ENCODE measurements at places on chromosomes 6 and 20. TPM values are rescaled to one million over a fixed set of nuclear protein-coding genes. Genes with fewer than 3 reads are reported as not detected.

Gene IRAK1BP1
- total RNA-seq = 16.1 TPM

Gene DNAAF9
- 31.6 TPM for total RNA-seq

Gene PBX2
- total RNA-seq = 111 TPM

Gene TRIM39
- total RNA-seq = 33.6 TPM

Gene ARMC2
- total RNA-seq = 24.0 TPM

Gene SOBP
- total RNA-seq = 17.2 TPM

Gene ADGRF5
- total RNA-seq = 12.2 TPM

Gene DPPA5
- total RNA-seq = 0.94 TPM

Gene SLC22A16
- 25.0 TPM for total RNA-seq

Gene CDH22
- 2.6 TPM for total RNA-seq

Gene MAS1
- 0.39 TPM for total RNA-seq

Gene CTCFL
- total RNA-seq = 33.9 TPM

Gene PTCRA
- total RNA-seq = 0.56 TPM

Gene SOX18
- total RNA-seq = 17.1 TPM

Gene CST1
- total RNA-seq = 1.1 TPM

Gene SPDEF
- total RNA-seq = 0.62 TPM

Gene MGME1
- 17.4 TPM for total RNA-seq

Gene LAMA4
- 49.2 TPM for total RNA-seq

Gene RBM12
- total RNA-seq = 40.8 TPM

Gene PDYN
- total RNA-seq = 4.2 TPM

Gene ZNF341
- 8.7 TPM for total RNA-seq

Gene DACT2
- 20.8 TPM for total RNA-seq

Gene C6orf58
- not detected for total RNA-seq

Gene TREM2
- total RNA-seq = 2.2 TPM

Gene UBE2C
- 21.4 TPM for total RNA-seq

Gene OOEP
- total RNA-seq = 14.1 TPM

Gene PNPLA1
- total RNA-seq = 3.5 TPM

Gene SIM1
- 1.5 TPM for total RNA-seq

Gene KHDRBS2
- 2.0 TPM for total RNA-seq

Gene LBP
- 0.87 TPM for total RNA-seq

Gene TUBB1
- 0.55 TPM for total RNA-seq

Gene IPCEF1
- total RNA-seq = 4.8 TPM

Gene TAGAP
- 1.1 TPM for total RNA-seq

Gene ETV7
- 1.3 TPM for total RNA-seq

Gene SLC25A27
- total RNA-seq = 72.8 TPM

Gene THBS2
- total RNA-seq = 7.6 TPM

Gene CNR1
- total RNA-seq = 4.9 TPM

Gene AKAP12
- 280 TPM for total RNA-seq

Gene SRSF6
- 127 TPM for total RNA-seq

Gene SPATA25
- total RNA-seq = 14.9 TPM

Gene CFAP206
- total RNA-seq = 48.8 TPM
